Gastrocnemius medialis (tissue), 4 donors: ENCODE measurements at places on chromosomes 3 and 15. TPM values are rescaled to one million over a fixed set of nuclear protein-coding genes. Genes with fewer than 3 reads are reported as not detected.

DNA sequence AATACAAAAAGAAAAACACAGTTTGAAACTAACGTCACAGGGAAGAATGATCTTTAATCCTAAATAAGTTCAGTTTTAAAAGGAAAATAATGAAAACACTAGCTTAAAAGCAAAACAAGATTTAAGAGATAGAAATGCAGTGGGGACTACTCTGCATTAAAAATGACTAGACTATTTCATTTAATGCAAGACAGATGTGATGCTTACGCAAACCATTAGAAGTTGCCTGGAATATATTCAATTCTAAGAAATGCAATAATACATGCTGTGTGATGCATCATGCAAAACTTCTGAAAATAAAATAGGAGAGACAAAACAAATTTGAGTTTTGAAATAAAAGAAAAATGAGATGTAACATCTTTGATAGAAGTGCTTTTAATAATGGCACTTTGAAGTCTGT lies 97.6 kb upstream of the STRIT1 start:
- no peak for DNase-seq
- no peaks in the 10 kb centered on the region for H3K4me1 ChIP-seq
- H3K4me3 ChIP-seq = no peak overlapping the region
- peak overlapping the region; percentile 18 for H3K27ac ChIP-seq

Gene MUSTN1
- total RNA-seq = 218 TPM

DNA sequence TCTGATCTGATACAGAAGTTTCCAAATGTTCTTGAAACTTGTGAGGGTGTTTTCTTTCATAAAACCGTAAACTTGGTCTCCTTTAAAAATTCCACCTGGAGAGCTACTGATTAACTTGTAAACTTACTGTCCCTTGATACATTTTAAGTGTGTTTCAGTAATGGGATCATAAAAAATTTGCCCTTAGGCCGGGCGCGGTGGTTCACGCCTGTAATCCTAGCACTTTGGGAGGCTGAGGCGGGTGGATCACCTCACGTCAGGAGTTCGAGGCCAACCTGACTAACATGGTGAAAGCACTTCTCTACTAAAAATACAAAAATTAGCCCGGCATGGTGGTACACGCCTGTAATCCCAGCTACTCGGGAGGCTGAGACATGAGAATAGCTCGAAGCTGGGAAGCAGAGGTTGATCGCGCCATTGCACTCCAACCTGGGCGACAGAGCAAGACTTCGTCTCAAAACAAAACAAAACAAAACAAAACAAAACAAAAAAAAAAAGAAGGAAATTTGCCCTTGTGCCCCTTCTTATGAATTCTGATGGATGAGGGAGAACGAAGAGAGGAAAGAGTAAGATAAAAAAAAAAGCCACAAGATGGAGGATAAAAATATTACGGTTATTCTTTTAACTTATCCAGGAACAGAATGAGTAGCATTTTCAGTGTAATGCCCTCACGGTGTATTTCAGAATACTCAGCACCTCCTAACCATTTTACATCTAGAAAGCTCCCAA lies 32.1 kb upstream of the AP4E1 start:
- H3K27me3 ChIP-seq = no peaks in the 10 kb centered on the region
- no peak for DNase-seq
- peaks cover 4% of the 10 kb centered on the region for H3K4me1 ChIP-seq
- H3K27ac ChIP-seq = peak overlapping the region; percentile 65
- H3K36me3 ChIP-seq = no peaks in the 10 kb centered on the region

GRCh38 chr3:120470870-120471269 lies 20.1 kb upstream of the FSTL1 start:
- no peak for DNase-seq
- no peak overlapping the region for H3K4me3 ChIP-seq
- no peak overlapping the region for H3K27ac ChIP-seq
- H3K27me3 ChIP-seq = no peaks in the 10 kb centered on the region
- no peaks in the 10 kb centered on the region for H3K36me3 ChIP-seq

Gene POMGNT2
- total RNA-seq = 64.2 TPM

DNA sequence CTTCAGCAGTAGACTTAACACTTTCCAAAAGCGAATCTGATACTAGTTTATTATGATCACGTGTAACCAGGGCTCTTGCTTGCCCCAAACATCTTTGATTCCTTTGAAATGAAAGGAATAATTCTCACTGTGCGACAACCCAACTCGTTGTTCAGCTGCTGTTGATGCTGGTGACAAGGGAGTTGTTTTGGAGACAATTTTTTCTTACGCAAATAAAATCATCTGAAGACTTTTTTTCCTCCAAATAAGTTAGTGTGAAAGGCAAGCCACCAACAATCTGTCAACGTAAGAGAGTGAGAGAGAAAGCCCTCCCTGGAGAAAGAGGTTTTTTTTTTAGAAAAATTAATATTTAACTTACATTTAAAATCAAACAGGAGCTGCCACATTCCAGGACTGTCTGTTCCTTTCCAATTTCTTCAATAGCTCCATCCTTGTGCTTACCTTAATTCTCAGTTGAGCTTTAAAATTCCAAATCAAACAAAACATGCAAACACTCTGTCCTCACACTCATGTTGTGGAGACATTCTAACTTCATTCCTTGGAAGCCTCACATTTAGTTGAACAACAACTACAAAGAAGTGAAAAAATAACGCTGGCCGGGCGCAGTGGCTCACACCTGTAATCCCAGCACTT lies 4.9 kb upstream of the P3H2 start:
- H3K4me1 ChIP-seq = peaks cover 7% of the 10 kb centered on the region
- H3K4me3 ChIP-seq = no peak overlapping the region
- H3K27me3 ChIP-seq = no peaks in the 10 kb centered on the region

- no peaks in the 10 kb centered on the region for H3K27me3 ChIP-seq
- no peak overlapping the region for H3K27ac ChIP-seq
- DNase-seq = no peak
- peaks cover 23% of the 10 kb centered on the region for H3K4me1 ChIP-seq
- H3K36me3 ChIP-seq = no peaks in the 10 kb centered on the region
These were observed 1.4 kb upstream of the PDHB start for GRCh38 chr3:58434990-58435389.

Gene CYP19A1
- total RNA-seq = 0.71 TPM

- H3K36me3 ChIP-seq = no peaks in the 10 kb centered on the region
- no peak for DNase-seq
- H3K27ac ChIP-seq = peak overlapping the region; percentile 59
These were observed 500 bp upstream of the VGLL3 start for GRCh38 chr3:86991482-86991815.
